ENCODE measurements at places on chromosomes 1 and 21. TPM values are rescaled to one million over a fixed set of nuclear protein-coding genes. Genes with fewer than 3 reads are reported as not detected.

Gene DARS2
- 38.0 TPM for total RNA-seq

Gene SYT14
- 27.3 TPM for total RNA-seq

Gene CHI3L2
- total RNA-seq = 3.1 TPM

Gene EXO1
- 36.3 TPM for total RNA-seq

Gene TMEM269
- not detected for total RNA-seq

Gene POTED
- not detected for total RNA-seq

Gene FABP3
- total RNA-seq = 5.7 TPM

Gene NPL
- total RNA-seq = 21.3 TPM

Gene OTUD7B
- total RNA-seq = 67.2 TPM

Gene FCRL5
- not detected for total RNA-seq

Gene SLC30A10
- not detected for total RNA-seq

Gene AMY2A
- not detected for total RNA-seq

Gene SPRR2A
- total RNA-seq = not detected

Gene FAM163A
- total RNA-seq = 1.00 TPM

Gene MFAP2
- total RNA-seq = 17.6 TPM

Gene BTBD19
- 3.8 TPM for total RNA-seq

Gene MAP3K21
- 0.69 TPM for total RNA-seq

Gene HSPG2
- total RNA-seq = 87.6 TPM

All from melanocyte of skin (primary cell).